HT-29 (cell line): ENCODE measurements at places on chromosomes 6 and 20. TPM values are rescaled to one million over a fixed set of nuclear protein-coding genes. Genes with fewer than 3 reads are reported as not detected.
A peak's percentile ranks its signal among the peaks of the same experiment; 100 is the strongest.

DNA sequence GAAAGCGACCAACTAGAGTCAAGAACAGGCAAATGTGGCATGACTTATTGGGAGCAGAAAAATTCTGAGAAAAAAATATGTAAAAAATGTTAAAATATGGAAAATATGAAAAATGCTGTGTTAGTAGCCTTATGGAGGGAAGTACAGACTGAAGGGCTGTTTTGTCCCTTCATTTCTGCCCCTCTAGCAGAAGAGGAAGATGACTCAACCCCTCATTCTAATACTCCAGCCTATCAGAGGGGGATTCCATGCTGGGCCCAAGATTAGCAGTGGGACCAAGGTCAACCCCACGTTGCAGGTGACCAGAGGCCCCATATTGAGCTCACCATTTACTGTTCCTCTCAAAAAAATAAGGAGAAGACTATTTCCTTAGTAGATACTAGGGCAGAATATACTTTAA lies 8.4 kb downstream of the MUC21 start:
- no peak for DNase-seq

DNA sequence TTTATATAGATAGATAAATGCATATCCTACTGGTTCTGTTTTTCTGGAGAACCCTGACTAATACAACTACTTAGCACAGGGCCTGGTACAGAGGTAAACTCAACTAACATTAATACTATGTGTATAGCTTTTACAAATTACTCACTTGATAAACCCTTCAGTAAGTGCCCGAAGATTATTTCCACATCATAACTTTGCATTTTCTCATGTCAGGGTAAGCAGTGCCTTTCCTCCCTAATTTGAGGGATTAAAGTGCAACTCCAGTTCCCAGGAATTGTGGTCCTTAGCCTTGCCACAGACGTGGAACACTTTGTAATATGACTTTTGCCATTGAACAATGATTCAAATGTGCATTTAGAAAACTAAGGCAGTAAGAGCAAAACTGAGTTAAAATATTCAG lies 147.5 kb upstream of the SMLR1 start:
- DNase-seq, result no peak

DNA sequence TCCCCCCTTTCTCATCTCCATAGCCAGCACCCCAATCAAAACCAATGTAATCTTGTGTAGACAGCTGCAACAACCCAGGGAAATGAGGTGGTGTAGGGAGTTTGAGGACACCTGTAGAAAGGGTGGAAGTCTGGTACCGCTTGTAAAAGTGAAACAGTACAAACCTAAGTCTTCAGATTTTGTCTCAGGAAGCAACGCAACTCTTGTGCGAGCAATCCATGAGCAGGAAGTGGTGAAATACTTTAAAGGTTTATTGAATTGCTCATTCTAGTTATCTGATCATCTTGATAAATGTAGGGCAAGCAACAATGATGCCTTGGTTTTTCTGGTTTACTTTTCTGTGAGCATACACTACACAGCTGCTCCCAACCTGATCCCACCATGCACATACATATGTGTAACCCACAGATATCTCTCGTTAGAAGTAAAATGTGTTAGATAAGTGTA lies 71.1 kb upstream of the THEMIS start:
- peak; percentile 85 for DNase-seq

DNA sequence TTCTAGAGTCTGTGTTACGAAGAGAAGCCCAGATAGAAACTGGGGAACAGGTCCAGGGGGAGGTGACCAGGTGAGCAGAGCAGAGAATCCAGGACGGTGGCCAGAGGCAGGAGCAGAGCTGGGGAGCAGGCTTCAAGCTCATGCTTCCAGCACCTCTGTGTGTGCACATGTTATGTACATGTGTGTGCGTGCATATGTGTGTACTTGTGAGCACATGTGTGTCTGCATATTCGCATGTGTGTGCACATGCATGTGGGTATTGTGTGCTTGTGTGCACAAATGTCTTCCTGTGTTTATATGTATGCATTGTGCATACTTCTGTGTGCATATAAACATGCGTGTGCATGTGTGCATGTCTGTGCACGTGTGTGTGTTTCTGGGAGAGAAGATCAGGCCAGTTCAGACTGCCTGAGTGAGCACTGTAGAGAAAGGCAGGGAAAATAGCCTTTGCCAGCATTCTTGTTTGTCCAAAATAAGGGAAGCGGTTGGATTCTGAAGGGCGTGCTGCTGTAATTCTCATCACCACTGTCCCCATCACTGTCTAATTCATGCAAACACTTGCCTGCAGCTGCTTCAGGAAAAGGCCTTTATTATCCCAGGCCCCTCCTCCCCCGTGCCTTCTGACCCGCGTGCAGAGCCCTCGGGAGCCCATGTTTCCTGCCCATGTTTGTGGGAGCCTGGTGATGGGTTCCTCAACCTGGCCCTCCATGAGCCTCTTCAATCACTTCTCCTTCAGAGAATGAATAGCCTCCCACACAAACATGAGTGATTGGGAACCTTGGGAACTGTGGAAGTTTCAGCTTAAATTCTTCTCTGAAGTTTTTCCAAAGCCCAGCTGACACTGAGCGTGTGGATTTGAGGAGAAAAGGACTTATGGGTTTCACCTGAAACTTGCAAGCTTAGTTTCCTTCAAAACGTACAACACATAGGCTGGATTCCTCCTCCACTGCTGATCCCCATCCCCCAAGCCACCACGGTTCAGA lies 161.7 kb upstream of the AFDN start:
- DNase-seq, result no peak

- no peak for DNase-seq
These were observed 61.2 kb upstream of the SUPT3H start for GRCh38 chr6:45438849-45439406.

GRCh38 chr6:127177030-127177922 lies 58.8 kb downstream of the RSPO3 start:
- no peak for DNase-seq

DNA sequence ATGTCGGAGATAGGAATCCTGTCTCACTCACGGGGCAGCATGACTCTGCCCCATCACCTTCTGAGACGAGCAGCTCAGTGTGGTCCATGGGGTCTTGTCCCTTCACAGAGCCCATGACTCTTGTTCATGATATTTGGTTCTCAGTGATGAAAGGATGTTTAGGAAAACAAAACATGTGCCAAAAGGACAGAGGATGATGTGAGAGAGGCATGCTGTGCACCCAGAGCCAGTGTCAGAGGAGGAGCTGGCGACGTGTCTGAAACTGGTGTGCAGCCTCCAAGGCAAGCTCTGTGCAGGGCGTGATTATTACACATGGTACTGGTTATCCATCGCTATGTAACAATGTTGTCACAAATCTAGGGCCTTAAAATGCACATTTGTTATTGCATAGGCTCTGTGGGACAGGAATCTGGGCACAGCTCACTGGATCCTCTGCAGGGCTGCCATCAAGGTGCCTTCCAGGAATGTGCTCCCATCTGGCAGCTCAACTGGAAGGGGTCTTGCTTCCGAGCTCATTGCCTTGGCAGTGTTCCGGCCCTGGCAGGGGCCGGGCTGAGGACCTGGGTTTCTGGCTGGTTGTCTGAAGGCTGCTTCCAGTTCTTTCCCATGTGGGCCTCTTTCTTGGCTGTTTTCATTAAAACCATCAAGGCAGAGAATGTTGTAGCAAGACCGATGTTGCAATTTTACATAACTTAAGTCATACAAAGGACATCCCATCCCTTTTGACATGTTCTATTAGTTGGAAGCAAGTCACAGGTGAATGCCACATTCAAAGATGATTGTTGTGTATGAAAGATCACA lies 175.4 kb downstream of the ERMARD start:
- DNase-seq, result no peak

- DNase-seq, result peak; percentile 93
These were observed 8.8 kb upstream of the C20orf144 start for GRCh38 chr20:33653218-33653899.

GRCh38 chr20:46683011-46683667 lies 6.1 kb downstream of the TP53RK start:
- no peak for DNase-seq

DNA sequence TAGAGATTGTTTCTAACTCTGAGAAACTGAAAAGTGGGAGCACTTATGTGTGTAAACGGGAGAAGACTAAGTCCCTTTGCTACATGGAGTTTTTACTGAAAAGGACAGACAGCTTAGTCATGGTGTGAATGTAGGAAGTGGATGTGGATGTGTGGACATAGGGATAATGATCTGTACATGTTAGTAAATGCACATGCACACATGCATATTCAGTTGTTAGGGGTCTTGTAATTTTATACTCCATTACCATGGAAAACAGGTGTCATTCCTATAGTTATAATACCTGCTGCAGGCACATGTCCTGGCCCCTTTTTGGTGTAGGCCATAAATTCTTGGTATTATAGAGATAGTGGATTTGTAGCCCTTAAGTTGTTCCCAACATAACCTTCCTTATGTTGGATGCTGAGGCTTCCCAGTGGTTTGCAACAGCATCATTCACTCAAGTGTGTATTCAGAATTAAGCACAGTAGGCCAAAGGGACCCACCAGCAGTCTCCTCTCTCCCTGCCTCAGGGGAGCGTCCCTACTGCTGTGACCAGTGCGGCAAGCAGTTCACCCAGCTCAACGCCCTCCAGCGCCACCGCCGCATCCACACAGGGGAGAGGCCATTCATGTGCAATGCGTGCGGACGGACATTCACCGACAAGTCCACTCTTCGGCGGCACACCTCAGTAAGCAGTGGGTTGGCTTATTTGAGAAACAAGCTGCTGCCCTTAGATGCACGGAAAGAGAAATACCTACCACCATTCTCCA lies 7.3 kb downstream of the GZF1 start:
- no peak for DNase-seq

GRCh38 chr6:142787422-142787821 lies 157.6 kb downstream of the HIVEP2 start:
- DNase-seq, result no peak

- DNase-seq, result no peak
These were observed 9.3 kb downstream of the GFRA4 start for GRCh38 chr20:3653921-3654320.

DNA sequence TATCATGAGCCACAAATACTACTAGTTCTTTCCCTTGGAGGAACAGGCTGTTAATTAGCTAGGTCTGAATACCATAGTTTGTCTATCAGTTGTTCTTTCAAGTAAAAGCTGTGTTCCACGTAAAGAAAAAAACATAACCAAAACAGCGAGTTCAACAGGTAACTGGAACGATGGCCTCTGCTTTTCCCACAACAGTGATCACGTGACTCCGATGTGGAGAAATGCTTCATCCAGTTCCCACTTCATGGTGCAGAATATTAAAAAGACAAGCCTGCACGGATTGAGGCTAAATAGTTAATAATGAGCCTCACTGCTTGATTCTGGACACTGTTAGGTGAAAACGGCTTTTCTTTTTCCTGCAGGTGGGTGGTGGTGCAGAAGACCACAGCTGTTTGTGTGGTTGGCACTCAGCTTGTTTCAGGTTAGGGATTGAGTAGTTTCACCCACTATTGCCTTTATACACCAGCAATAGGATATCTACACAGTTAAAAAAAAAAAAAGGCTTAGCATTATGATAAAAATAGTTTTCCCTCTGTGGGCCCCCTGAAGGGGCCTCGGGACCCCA lies 88.1 kb downstream of the DACT2 start:
- no peak for DNase-seq

GRCh38 chr6:158481690-158482473 lies 78.0 kb upstream of the TMEM181 start:
- no peak for DNase-seq

GRCh38 chr6:10531942-10532341 lies 10.8 kb downstream of the GCNT2 start:
- DNase-seq, result no peak

DNA sequence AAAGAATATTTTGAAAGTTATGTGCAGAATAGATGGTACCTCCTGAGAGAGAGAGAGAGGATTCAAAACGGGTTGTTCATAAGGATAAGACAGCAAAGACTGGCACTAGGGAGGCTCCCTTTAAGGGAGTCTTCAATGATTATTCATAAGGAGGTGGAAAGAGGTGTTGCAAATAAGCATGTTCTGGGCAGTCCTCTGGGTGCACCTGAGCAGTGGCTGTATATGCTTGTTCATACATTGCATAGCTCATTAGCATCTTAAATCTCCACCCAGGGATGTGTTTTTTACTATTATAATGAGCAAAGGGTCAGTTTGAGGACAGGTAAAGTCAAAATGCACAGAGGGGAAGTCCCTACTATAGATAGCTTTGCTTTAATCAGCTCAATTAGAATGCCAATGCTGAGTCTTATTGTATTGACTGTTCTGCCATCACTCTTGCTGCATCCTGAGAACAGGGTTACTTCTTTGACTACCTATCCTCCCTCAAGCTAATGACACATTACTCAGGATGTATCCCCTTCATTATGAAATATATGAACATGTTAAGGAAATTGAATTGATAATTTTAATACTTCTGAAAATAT lies 10.0 kb upstream of the SIRPG start:
- DNase-seq, result no peak

DNA sequence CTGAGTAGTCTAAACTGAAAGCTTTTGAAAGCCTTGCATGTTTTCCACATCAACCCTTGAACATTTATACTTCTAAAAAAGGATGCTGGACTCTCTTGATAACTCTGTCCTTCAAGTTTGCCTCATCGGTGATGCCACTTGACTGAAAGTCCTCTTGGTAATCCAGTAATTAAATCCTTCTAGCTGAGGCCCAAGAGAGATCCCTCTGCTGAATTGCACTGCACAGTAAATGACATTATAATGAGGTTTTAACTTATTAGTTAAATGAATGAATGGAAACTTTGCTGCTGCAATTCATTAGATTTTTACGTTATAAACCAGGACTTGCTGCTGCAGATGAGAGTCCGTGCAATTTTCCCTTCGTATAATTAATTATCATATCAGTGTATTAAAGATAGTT lies 363.9 kb upstream of the FLRT3 start:
- DNase-seq, result no peak

DNA sequence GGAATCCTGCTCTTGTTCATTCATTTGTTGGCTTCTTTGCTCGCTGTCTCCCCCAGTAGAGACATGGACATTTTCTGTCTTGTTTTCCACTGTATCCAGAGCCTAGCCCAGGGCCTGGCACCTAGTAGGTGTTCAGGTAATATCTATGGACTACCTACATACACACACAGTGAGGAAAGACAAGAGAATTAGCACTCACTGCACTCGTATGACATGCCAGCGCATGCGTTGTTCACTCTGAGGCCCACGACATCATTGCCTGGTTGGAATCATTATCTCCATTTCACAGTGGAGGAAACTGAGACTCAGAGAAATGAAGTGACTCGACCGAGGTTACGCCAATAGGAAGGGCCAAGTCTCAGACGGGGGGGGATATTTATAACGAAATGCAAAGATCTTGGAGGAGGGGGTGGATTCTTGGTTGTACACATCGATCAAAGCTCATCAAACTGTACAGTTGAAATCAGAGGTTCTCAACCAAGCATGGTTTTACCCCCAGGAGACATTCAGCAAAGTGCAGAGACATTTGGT lies 140.1 kb upstream of the PTPN1 start:
- no peak for DNase-seq

GPR6 gene
- not detected in 2 replicates for total RNA-seq

FAXC gene
- total RNA-seq, result not detected in 2 replicates

HSPA12B gene
- not detected in 2 replicates for total RNA-seq

TREML1 gene
- not detected in 2 replicates for total RNA-seq

SLC17A2 gene
- total RNA-seq, result not detected in 2 replicates

TRIM40 gene
- total RNA-seq, result not detected in 2 replicates

PDE10A gene
- 16.0 and 16.9 TPM in 2 replicates for total RNA-seq

GINS1 gene
- 20.2 and 21.1 TPM in 2 replicates for total RNA-seq

NRN1 gene
- 0.39 TPM in 1 of 2 replicates, not detected in the other for total RNA-seq

DNMT3B gene
- total RNA-seq, result 2.4 and 3.0 TPM in 2 replicates

TMEM14C gene
- total RNA-seq, result 63.5 and 72.4 TPM in 2 replicates
